ENCODE measurements at places on chromosomes 3 and 15. TPM values are rescaled to one million over a fixed set of nuclear protein-coding genes. Genes with fewer than 3 reads are reported as not detected.

- no peak for DNase-seq
Measured at GRCh38 chr3:136658946-136659682, 93.1 kb downstream of the STAG1 start.

- DNase-seq, result no peak
Measured at GRCh38 chr15:53447053-53447574, 312.3 kb downstream of the WDR72 start.

DNA sequence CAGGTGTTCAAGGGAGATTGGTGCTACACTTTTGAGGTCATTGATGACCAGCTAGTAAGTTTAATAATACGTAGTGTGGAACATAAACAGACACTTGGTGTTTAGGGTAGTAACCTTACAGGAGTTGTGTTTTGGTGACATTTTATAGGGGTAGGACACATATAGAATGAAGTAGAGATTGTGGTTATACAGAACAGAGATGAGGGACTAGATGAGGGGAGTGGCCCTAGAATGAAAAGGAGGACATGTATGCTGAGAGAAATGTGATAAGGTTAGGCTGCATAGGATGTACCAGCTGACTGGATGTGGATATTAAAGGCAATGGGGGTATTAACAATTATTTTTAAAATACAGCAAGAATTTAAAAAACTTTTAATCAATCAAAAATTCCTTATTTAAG is 8.0 kb downstream of the MBNL1 start:
- DNase-seq, result no peak

- no peak for DNase-seq
Measured at GRCh38 chr3:85148036-85148435, 189.2 kb downstream of the CADM2 start.

The VGLL3 gene
- total RNA-seq, result 87.2 TPM

The RAB6B gene
- 8.9 TPM for total RNA-seq

The CASR gene
- total RNA-seq, result not detected

All from posterior vena cava (tissue), 2 donors.